MV-4-11 (cell line): ENCODE measurements at places on chromosomes 13 and 19.

GRCh38 chr13:46803586-46803985 lies 6.6 kb upstream of the ESD start:
- DNase-seq: no peak

- DNase-seq: no peak
These were observed 3.1 kb downstream of the SLC25A15 start for GRCh38 chr13:40792284-40793051.

DNA sequence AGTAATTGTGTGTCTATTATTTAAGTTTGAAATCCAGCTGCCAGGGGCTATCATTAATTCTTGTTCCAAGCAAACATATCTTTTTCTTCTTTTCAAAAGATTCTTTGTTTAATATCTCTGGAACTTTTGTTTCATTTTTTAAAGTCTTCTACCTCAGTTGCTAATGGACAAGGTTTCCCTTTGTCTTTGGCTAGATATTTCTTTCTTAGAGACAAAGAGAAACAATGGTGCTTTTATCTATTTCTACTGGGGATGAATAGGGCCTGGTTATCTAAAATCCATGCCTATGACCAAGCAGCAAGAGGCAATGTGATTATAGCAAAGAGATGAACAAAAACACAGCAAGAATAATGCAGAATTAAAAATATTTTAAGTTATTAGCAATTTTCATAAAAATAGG lies 661.3 kb upstream of the KLF12 start:
- no peak for DNase-seq

DNA sequence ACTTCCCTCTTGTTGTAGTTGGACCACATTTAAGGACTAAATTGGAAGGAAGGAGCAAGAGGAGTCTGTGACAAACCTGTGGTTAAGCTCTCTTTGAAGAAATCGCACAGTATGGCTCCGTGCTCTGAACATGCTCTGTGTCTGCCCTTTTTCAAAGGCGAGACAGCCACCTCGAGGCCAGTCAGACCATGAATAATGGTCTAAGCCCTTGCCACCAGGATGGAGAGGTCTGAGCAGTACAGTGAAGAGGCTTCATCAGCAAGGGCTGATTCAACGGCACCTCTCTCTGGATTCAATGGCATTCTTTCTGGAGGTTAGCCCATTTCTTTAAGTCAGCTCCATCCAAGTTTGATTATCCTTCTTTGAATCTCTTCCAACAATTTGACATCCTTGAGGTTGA lies 30.9 kb downstream of the FAM216B start:
- peak; percentile 17 for DNase-seq

GRCh38 chr19:35013041-35013819 lies 13.1 kb downstream of the GRAMD1A start:
- DNase-seq: peak; percentile 53

- DNase-seq: no peak
These were observed 24.2 kb upstream of the IGFL1 start for GRCh38 chr19:46205183-46205984.

- peak; percentile 61 for DNase-seq
These were observed 11.4 kb downstream of the LPAR6 start for GRCh38 chr13:48401480-48401879.

- DNase-seq: no peak
These were observed 2.3 kb downstream of the SLC46A3 start for GRCh38 chr13:28716511-28716910.

DNA sequence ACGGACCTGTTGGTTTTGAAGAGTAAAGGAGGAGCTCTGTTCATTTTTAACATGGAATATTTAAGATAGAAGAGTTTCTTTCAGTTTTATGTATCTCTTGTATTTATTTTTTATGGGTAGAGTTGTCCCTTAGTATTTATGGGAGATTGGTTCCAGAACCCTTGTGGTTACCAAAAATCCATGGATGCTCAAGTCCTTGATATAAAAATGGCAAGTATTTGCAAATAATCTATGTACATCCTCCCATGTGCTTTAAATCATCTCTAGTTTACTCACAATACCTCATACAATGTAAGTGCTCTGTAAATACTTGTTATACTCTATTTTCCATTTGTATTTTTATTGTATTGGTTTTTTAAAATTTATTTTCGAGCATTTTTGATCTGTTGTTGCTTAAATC lies 63.1 kb downstream of the TM9SF2 start:
- no peak for DNase-seq
